Fibroblast of the aortic adventitia (primary cell): ENCODE measurements at places on chromosomes 16 and 17.

DNA sequence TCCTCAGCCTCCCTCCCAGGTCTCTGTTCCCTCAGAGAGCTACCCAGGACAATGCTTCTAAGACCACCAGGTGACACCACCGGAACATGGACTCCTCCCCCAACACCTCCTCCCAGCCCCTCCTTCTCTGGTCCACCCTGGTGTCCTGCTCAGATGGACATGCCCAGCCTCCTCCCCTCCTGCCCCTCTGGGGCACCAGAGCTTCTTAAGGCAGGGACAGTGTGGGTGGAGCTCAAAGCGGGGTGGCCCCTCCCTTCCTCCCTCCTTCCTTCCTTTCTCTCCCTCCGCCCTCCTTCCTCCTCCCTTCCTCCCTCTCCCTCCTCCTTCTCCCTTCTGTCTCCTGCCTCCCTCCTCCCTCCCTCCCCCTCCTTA lies 22.7 kb downstream of the TRPV3 start:
- DNase-seq, result peak; percentile 75

GRCh38 chr16:67480833-67481560 lies at the start of gene ATP6V0D1:
Gene ATP6V0D1, minus strand, starts transcription at chr16:67481157. Its CDS starts 71 bp downstream, at chr16:67481086.
- peak; percentile 97 for DNase-seq

DNA sequence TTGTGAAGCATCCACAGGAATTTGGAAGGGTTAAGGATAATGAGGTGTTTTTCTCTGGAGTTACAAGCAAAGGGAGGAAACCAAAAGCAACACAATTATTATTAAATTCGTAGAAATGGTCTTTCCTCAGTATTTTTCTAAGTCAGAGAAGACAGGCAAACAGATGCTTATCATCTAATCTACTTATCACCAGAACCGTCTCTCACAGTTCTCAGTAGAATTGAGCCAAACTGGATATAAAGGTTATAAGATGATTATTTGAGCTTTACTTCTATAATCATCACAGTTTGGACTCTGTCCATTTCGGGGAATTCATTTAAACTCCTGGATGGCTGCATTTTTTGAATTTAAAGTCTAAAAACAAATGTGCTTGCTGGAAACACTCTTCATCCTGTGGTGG lies 245.0 kb downstream of the KCNJ2 start:
- no peak for DNase-seq

DNA sequence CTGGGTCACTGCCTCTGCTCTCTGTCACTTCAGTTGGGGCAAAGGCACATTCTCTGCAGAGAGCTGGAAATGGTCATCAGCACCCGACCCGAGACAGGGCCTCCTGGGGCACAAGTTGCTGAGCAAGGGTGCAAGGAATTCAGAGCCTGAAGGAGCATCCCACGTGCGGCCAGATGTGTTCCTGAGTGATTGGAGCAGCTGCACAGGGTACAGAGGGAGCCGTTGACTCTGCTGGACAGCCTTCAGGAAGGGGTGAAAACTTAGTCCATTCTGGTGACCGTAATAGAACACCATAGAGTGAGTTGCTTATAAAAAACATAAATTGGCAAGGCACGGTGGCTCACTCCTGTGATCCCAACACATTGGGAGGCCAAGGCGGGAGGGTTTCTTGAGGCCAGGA lies 106.8 kb downstream of the CCDC182 start:
- no peak for DNase-seq

GRCh38 chr16:12113523-12114345 lies 137.2 kb downstream of the SNX29 start:
- DNase-seq, result no peak

DNA sequence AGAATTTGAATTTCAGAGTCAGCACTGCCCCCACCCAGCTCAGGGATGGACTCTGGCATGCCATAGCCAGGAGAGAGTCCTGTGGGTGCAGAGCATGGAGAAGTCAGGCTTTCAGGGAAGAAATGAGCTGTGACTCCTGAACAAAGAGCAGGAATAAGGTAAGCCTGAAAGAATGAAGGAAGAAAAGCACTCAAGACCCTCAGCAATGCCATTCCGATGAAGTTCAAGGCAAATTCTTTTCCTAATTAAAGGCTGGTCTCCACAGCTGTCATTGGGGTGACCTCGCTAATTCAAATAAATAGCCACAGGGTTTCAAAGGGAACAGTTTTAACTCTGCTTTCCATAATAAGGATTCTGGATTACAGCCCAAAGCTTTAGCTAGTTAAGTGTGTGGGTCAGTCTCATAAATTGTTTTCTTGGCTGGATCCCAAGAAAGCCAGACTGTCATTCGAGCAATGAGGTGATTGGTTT lies 31.7 kb downstream of the TOM1L2 start:
- peak; percentile 50 for DNase-seq

GRCh38 chr16:648071-648780 lies 939 bp upstream of the WDR90 start:
- peak; percentile 13 for DNase-seq

- peak; percentile 90 for DNase-seq
Observed at GRCh38 chr17:27805520-27806146, 5.3 kb upstream of the NOS2 start.
